ENCODE measurements at places on chromosomes 11 and 22.

DNA sequence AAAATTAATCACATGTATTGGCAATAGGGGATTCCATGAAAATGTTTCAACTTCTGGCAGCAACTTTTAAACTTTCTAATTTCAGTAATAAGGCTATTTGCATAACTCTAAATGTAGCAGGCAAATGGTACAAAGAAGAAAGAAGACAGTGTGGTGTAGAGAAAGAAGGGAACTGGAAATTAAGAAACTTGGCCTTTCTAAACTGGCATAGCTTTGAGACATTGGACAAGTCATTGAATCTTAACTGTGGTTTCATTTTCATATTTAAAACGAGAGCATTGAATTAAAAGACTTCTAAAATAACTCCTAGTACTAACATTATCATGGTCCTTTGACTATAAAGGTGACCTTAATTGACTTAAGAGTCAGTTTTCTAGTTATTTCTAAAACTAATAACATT is 125.0 kb downstream of the UVRAG start:
- no peak for DNase-seq

DNA sequence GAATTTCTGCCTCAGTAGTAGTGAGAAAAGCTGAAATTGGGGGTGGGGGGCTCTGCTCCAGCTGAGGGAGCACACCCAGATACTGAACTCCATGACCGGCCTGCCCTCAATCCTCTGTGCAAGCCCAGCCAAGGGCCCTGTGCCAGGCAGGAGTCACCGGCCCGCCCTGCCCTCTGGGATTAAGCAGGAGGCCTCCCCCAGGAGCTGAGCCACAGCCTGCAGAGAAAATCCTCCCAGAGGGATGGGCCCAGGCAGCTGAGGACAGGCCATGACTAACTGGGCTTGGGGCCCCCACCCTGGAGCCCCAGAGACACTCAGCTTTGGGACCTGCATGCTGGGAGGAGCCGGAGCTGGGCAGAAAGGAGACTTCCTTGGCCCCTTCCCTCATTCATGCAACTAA is 48.8 kb downstream of the MN1 start:
- DNase-seq = peak; percentile 77

DNA sequence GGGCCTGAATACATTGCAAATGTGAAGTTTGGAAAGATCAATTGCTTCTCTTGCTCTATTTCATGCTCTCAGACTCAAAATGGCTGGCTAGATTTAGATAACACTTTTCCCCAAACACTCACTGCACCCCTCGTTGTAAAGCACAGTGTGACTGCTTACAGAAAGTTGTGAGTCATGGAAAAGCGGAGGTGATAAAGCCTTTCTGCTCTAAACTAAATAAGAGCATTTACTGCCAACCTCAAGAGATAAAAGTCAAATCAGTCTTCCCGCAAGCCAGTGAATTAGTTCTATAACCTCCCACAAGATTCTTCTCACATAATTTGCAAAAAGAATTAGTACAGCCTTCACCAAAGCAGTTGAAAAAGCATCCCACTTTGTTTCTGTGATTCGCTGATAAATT is 168.7 kb downstream of the WT1 start:
- DNase-seq = no peak

GRCh38 chr22:37905534-37906363 is at the start of gene MICALL1:
Gene MICALL1, plus strand, starts transcription at chr22:37906297. Its CDS starts 126 bp downstream, at chr22:37906423.
- DNase-seq = peak; percentile 67

- no peak for DNase-seq
Observed at GRCh38 chr11:96246718-96247552, 96.1 kb downstream of the MAML2 start.

DNA sequence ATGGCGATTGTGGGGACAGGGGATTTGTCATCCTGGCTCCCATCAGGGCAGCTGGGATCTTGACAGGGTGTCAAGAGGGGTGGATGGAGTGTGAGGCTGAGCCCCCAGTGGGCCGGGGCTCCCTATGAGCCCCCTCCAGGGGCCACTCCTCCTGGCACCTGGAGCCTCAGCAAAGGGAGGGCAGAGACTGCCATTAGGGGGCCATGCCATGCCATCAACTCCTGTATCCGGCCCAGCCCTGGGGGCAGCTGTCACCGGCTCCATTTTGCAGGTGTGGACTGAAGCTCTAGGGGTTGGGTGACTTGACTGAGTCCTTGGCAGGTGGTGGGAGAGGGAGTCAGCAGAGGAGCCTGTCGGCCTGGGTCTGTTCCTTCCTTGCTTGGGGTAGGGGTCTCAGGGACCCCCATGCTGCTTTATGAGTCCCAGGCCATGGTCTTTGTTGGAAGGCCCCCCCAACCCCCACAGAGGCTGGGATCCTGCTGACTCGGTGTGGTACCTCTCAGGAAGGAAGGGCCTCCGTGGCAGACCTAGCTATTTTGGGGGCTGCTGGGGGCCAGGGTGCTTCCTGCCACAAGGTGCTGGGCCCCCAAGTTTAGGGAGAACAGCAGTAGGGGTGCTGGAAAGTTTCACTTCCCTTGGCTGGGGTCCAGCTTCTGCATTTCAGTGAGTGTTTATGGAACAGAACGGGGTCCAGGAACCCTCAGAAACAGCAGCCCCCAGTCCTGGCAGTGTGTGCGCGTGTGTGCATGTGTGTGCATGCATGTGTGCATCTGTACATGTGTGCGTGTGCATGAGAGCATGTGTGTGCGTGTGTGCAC is 1.5 kb downstream of the ACY3 start:
- no peak for DNase-seq

DNA sequence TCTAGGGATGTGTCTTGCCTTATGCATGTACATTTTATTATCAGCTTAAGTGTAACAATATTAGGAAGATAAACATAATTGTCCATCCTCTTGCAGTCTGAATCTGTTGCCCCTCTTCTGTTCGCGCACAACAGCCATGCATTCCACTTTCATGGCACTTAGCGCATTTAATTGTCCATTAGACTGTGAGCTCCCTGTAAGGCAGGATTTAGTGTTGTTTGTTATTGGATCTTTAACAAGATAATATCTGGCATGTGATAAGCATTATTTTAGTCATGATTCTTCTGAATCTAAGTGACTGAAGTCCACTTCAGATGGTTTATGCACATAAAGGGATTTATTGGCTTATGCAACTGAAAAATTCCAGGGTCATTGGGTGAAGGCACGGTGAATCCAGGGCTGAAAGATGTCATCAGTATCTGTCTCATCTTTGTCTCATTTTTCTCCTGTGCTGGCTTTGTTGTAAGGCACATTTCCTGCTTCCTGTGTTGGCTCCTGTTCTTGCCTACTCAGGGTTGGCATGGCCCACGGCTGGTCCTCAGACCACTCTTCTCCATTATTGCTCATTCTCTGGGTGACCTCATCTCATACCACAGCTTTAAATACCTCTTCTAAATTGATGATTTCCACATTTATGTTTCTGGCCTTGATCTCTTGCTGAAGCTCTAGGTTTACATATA is 37.6 kb downstream of the ATXN10 start:
- DNase-seq = no peak

DNA sequence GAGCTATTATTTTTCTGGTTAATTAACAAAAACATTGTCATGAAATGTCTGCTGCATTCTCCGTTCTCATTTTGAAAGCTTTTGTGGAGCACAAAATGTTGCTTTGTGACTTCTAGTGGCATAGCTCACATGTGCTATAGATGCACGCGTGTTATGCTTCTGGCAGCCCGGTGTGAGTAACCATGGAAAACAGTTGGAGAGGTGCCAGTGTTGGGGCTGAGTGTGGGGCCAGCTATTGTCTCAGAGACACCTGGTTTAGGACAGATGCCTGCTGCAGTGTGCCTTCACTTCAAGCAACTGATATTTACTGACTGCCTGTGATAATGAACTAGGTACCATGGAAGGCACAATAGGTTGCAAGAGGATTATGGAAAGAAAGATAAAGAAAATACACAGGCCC is 760.6 kb downstream of the NTM start:
- DNase-seq = no peak

DNA sequence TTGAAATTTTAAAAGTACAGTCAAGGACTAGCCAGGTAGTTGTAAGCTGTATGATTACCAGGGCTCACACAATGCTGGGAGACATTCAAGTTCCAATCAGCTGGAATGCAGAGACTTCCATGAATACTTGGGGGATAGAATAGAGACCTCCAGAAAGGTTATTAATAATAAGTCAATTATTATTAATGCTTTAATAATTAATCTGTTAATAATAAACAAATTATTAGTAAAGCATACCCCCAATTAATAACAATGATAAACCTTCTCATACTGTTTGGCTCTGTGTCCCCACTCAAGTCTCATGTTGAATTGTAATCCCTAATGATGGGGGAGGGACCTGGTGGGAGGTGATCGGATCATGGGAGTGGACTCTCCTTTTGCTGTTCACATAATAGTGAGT is 14.6 kb upstream of the MS4A6A start:
- no peak for DNase-seq

DNA sequence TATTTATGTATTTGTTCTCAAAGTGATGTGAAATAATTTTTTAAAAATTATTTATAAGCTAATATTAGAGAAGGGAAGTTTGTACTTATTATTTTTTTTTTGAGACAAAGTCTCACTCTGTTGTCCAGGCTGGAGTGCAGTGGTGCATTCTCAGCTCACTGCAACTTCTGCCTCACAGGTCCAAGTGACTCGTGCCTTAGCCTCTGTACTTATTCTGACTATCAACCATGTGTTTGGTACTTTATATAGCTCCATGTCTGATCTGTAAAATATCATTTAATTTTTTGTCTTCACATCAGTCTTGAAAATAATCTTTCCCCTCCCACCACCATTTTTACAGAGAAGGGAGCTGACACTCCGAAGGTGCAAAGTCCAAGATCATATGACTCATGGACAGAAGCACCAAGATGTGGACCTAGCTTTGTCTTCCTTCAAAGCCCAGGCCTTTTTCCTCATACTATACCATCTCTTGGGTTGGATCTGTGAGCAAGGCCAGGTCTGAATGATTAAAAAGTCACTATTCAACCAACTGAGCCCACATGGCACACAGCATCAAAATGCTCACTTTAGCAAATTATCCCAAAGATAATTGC is 32.4 kb upstream of the EED start:
- no peak for DNase-seq

DNA sequence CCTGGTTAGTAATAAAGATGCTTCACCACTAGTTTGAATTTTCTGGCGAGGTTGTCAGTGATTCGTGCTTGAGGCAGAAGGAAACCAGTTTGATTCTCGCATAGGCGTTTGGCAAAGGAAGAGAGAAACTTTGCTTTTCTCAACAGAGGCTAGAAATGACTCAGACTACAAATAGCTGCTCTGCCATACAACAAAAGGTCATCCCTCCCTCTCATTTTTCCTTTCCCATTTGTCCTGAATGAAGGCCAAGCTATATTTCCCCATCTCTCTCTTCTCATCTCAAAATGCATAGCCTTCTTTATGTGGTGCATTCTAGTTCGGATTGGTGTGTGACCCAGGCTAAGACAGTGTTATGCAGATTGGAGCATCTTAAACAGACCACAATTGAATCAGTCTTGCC is 741.4 kb downstream of the NTM start:
- no peak for DNase-seq

- DNase-seq = no peak
Observed at GRCh38 chr11:9847636-9848035, 183.8 kb downstream of the SWAP70 start.

DNA sequence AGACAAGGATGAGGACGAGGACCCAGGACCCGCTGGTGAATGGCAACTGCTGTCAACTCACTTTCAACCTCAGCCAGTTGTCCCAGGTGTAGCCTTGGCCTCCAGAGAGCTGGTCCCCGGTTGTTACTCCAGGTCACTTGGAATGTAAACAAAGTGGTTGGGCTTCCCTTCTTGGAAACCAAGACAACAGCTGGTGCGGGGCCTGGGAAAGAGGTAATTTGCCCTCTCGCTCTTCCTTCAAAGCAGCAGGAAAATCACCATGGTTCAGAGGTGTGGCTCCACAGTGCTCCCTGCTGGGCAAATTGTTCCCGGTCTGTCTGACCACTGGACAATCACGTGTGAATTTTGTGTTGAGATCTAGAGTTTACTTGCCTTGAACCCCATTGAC is 15.0 kb downstream of the SLC1A2 start:
- DNase-seq = no peak

- no peak for DNase-seq
Observed at GRCh38 chr22:48370508-48371325, 1457.0 kb downstream of the BRD1 start.

DNA sequence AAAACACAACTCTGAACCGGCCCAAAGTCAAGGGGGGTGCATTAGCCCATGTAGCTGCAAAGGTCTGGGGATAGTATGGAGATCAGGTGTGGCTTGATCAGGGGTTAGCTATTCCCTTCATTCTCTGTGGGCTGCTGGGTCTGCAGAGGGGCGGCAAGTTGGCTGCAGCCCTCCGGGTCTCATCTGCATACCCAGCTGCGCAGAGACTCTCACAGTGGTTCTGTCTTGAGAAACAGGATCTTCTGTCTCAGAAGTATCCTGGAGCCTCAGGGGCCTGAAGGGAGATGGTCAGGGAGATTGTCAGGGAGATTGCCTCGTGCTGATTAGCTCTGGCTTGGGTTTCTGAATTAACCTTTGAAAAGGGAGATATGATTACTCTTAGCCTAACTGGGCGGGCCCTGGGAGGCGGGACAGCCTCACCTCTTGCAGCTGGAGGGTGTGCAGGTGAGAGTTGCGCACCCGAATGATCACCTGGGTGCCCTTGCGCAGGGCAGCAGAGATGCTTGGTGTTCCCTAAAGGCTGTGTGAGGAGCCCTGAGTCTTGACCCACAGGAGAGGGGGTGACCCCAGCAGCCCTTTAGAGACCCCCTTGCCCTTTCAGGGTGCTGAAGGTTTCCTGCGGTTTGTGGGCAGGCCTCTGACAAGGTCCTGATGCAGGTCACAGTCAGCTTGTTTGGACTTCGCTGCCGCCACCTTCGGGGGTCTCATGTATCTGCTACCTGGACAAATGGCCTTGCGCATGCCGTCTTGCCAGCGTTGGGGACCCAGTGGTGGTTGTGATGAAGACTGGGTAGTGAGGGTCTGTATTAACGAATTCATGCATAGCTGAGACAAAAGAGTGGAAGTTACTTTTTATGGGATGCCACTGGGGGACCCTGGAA is 7.3 kb downstream of the ARHGAP8 start:
- no peak for DNase-seq

DNA sequence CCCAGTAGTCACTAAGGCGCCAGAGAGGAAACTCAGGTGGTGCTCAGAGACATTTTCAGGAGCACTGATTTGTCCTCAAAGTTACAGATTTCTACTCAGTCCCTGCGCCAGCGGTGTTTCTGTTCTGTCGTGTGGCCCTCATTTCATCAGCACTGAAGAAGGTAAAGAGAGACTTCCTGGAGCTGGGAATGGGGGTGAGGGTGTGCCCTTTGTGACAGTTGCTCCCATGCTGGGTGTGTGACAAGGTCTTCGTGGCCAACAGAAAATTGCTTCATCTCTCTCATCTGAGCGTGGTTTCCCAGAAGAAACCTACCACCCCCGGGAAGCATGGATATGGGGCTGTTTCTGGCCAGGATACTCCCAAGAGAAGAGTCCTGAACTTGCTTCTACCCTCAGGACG is 2.0 kb upstream of the PPARA start:
- DNase-seq = no peak
